Endothelial cell of umbilical vein (primary cell): ENCODE measurements at places on chromosomes 6 and 20. TPM values are rescaled to one million over a fixed set of nuclear protein-coding genes. Genes with fewer than 3 reads are reported as not detected.

- DNase-seq = no peak
Observed at GRCh38 chr6:139519571-139520031, 145.2 kb upstream of the CITED2 start.

DNA sequence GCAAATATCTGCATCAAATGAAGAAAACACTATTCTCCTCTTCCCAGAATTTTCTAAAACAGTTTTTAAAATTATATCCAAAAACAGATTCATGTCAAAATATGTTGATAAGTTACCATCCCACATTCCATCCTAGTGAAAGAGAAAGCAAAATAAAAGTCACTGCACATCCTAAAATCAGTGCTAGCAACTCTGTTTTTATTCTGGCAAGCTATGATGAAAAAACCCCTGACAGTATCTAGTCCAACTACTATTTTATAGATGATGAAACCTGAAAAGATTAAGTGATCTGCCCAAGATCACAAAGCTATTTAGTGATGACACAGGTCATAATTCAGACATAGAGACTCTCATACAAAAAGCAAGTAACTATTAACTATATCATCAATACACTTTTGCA is 190.3 kb upstream of the SHLD1 start:
- DNase-seq = no peak

The GPR6 gene
- total RNA-seq = not detected in 2 replicates

The SIRPD gene
- not detected in 2 replicates for total RNA-seq

DNA sequence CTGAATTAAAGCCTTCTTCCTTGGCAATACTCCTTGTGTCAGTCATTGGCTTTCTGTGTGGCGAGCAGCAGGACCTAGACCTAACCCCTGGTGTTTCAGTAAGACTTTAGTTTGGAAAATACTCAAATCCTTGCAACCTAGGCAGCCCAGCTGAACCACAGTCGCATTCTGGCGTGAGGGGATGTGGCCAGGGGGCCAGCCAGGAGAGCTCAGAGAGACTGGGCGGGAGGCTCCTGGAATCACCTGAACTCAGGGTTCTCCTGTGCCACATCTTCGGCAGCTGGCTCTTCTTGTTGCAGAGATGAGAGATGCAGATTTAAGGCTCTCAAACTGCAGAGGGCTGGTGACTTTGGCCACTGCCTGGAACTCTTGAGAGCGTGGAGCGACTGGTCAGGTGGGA is 102.7 kb downstream of the SYNDIG1 start:
- DNase-seq = no peak

The ZBTB12 gene
- total RNA-seq = 3.5 and 4.9 TPM in 2 replicates

The REM1 gene
- not detected in 2 replicates for total RNA-seq

The CTAGE9 gene
- not detected in 2 replicates for total RNA-seq

DNA sequence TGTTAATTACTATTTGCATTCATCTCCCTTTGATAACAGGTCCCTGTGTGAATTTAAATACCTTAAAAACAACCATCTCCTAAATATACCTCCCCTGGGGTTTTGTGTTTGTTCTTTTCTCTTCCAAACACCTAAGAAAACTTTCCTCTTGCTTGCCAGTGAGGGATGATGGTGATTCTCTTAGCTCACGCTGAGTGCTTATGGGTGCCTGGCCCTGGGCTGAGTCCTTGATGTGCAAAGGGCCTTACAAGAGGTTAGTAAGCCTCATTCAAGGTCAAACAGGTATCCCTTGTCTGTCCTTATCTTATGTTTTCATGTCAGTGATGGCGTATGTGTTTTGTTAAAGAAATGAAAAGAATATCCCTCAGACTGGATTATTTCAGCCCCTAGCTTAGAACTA is 76.3 kb downstream of the SYCP2L start:
- no peak for DNase-seq

- no peak for DNase-seq
Observed at GRCh38 chr6:7644417-7644816, 54.4 kb downstream of the SNRNP48 start.

- DNase-seq = no peak
Observed at GRCh38 chr20:44153636-44154043, 33.3 kb downstream of the JPH2 start.

DNA sequence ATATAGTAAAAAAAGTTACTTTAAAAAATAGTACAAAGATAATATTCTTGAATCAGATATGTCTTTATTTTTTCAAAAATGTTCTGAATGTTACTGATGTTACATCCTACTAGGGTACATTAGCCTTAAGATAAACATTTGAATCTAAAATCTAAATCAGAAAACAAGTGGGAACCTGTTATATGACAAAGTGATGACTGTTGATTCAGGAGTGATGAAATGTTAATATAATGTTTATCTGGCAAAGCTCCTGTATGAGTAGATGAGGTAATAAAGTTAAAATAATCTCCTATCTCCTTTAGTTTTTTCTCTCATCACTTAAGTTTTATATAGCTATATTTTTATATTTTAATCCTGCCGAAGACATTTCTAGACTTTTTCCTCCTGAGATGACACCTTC is 4.2 kb downstream of the DOP1A start:
- no peak for DNase-seq

The ANKRD66 gene
- not detected in 2 replicates for total RNA-seq
